ENCODE measurements at places on chromosomes 6 and 20. TPM values are rescaled to one million over a fixed set of nuclear protein-coding genes. Genes with fewer than 3 reads are reported as not detected.

Gene DACT2
- not detected for total RNA-seq

Gene RSPO4
- not detected for total RNA-seq

Gene LST1
- not detected for total RNA-seq

Gene GPSM3
- 0.87 TPM for total RNA-seq

Gene NOX3
- not detected for total RNA-seq

Gene ZBTB46
- total RNA-seq: 16.7 TPM

Gene RIPPLY2
- total RNA-seq: 0.87 TPM

Gene TNNC2
- total RNA-seq: 0.12 TPM

Gene HSPA12B
- 0.12 TPM for total RNA-seq

Gene ERVFRD-1
- total RNA-seq: 0.12 TPM

Gene GNRH2
- total RNA-seq: not detected

Gene CCM2L
- under 0.01 TPM for total RNA-seq

Gene CDYL
- total RNA-seq: 28.2 TPM

Gene EEF1A2
- total RNA-seq: 0.33 TPM

Gene LGSN
- total RNA-seq: not detected

Gene TMEM244
- total RNA-seq: 0.66 TPM

Gene PLCB4
- 2.1 TPM for total RNA-seq

Gene BNIP5
- total RNA-seq: not detected

Gene NKX2-2
- total RNA-seq: not detected

Gene CST4
- 0.22 TPM for total RNA-seq

Gene GNMT
- 0.25 TPM for total RNA-seq

Gene MAP7
- total RNA-seq: 1.4 TPM

Gene SIRPD
- not detected for total RNA-seq

Gene BCAS1
- total RNA-seq: 0.11 TPM

Gene KHDRBS2
- total RNA-seq: not detected

Gene TRIM15
- not detected for total RNA-seq

Gene THBD
- total RNA-seq: 18.5 TPM

Gene POLR1H
- 34.8 TPM for total RNA-seq

Gene CRIP3
- total RNA-seq: not detected

Gene COMMD7
- 47.2 TPM for total RNA-seq

Gene BPIFB1
- not detected for total RNA-seq

Gene USP49
- total RNA-seq: 2.9 TPM

Gene SMIM13
- total RNA-seq: 7.2 TPM

Gene SYS1
- 18.5 TPM for total RNA-seq

Gene HECA
- total RNA-seq: 19.7 TPM

Gene PAX1
- total RNA-seq: not detected

Gene LIN28B
- total RNA-seq: not detected

Gene TAGAP
- not detected for total RNA-seq

Gene WFDC8
- total RNA-seq: not detected
